Activated naive CD4-positive, alpha-beta T cell treated with anti-CD3 and anti-CD28 coated beads, Interleukin-2, amount 10 ng/mL, durations not matched to agents 7 days and 5 days (primary cell): ENCODE measurements at places on chromosomes 2 and 18.

GRCh38 chr2:41004700-41005099 lies 552.8 kb upstream of the SLC8A1 start:
- H3K27me3 ChIP-seq, result no peaks in the 10 kb centered on the region
- DNase-seq, result no peak
- H3K4me3 ChIP-seq, result no peak overlapping the region
- H3K36me3 ChIP-seq, result no peaks in the 10 kb centered on the region

DNA sequence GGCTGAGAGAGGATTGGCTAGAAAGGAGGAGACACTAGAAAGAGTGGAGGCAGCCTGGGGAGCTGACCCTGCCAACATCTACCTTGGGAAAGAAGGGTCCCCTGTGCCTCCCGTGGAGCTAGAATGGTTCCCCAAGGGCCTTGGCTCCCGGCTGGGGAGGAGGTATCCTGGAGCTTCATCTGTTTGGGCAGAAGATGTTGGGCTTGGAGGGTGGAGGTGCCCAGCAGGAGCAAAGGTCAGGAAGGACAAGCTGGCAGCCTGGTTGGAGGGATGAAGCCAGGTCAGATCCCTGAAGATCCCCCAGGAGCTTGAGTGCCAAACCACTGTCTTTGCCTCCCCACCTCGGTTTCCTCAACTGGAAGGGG lies 2.9 kb downstream of the ATP6V1B1 start:
- H3K36me3 ChIP-seq, result no peaks in the 10 kb centered on the region
- H3K4me3 ChIP-seq, result no peak overlapping the region
- peaks cover 50% of the 10 kb centered on the region for H3K27me3 ChIP-seq
- no peaks in the 10 kb centered on the region for H3K4me1 ChIP-seq
- H3K27ac ChIP-seq, result no peak overlapping the region
- no peak for DNase-seq

GRCh38 chr2:20351555-20352229 lies 1.0 kb upstream of the PUM2 start:
- DNase-seq, result no peak
- H3K4me3 ChIP-seq, result no peak overlapping the region
- H3K4me1 ChIP-seq, result peaks cover 26% of the 10 kb centered on the region
- no peaks in the 10 kb centered on the region for H3K27me3 ChIP-seq
- peaks cover 23% of the 10 kb centered on the region for H3K36me3 ChIP-seq

- H3K4me1 ChIP-seq, result peaks cover 13% of the 10 kb centered on the region
- H3K4me3 ChIP-seq, result no peak overlapping the region
- H3K27me3 ChIP-seq, result no peaks in the 10 kb centered on the region
Observed at GRCh38 chr2:60939622-60940021, 58.2 kb downstream of the REL start.

DNA sequence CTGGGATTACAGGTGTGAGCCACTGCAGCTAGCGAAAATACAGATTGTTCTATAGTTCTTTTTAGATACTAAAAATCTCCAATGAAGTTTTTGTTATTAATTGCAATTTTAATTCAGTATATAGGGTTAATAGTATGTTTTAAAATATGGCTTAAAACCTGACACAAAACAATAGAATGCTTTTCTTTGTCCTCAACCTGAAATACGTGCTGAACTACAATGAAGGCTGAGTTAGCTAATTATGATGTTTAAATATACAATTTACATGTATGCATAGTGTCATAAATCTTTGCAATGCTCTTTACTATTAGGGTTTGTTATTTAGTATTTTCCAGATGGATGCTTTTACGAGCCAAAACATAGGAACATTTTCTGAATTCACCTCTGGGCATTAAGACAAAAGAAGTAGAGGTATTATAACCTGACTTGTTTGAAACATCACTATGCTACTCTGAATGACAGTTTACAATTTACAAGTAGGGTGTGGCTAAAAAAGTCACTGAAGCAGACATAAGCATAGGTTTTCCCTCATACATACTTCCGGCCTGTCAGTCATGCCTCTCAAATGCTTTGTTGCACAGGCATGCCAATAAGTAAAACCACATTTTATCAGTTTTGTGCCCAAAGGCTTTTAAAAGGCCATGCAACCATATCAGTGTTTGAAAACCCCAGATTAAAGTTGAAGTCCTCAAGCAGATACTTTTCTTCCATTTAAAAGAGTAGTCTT lies 168.3 kb downstream of the OTX1 start:
- H3K36me3 ChIP-seq, result no peaks in the 10 kb centered on the region
- no peak overlapping the region for H3K4me3 ChIP-seq
- H3K27me3 ChIP-seq, result no peaks in the 10 kb centered on the region
- H3K4me1 ChIP-seq, result no peaks in the 10 kb centered on the region
- no peak overlapping the region for H3K27ac ChIP-seq

DNA sequence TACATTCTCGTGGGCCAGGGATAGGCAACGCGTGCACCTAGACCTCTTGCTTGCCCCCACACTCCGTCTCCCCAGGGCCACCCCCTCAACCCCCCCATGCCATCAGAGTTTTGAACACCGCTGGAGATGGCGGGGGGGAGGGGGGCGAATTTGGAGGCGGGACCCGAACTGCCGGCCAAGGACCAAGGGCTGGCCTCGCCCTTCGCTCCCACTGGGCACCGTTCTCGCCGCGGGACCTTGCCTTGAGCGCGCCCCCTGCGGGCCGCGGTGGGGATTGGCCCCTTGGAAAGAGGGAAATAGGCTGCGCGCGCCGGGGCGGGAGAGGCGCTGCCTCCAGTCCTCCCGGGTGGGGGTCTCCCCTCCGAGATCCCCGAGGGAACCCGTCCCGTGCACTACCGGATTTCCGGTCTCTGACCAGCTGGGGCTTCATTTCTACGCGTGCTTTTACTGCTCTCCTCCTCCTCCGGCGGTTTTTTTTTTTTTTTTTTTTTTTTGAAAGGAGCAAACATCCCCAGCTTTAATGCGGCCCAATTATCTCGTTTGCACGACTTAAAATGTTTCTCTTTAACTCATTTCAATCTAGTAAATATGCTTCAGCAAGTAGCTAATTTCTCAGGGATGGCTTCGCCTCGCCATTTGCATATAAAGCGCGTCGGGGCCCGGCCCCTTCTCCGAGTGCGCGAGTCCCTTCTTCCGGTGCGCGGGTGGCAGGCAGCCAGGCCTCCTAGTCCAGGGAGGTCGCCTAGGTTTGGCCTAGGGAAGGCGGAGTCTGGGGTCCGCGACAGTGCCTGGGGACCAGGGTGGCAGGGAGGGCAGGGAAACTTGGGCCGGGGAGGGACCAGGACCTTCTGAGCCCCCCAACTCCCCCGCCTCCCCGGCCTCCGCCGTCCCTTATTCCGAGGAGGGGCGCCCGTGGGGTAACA lies 10.0 kb upstream of the GBX2 start:
- H3K4me1 ChIP-seq, result peaks cover 7% of the 10 kb centered on the region
- no peaks in the 10 kb centered on the region for H3K36me3 ChIP-seq
- peak overlapping the region; percentile 35 for H3K4me3 ChIP-seq
- H3K27ac ChIP-seq, result peak overlapping the region; percentile 60

DNA sequence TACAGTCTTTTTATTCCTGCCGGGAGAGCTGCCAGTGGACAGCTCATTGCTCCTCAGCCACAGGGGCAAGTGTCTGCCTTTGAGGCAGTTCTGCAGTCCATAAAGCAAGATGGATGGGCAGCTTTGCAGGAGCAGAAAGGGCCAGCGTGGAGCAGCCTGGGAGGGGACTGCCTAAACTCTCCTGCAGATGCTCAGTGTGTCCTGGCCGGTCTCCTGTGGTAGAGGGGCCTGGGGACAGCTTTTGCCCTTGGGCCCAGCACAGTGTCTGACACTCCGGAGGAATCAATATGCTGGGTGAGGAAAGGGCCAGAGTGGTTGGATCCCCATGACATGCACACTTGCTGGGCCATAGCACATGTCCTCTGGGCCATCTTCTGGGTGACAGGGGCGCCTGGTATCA lies 65.7 kb upstream of the DAPL1 start:
- no peaks in the 10 kb centered on the region for H3K4me1 ChIP-seq
- H3K27me3 ChIP-seq, result peaks cover 8% of the 10 kb centered on the region
- H3K27ac ChIP-seq, result no peak overlapping the region
- no peak for DNase-seq
- no peaks in the 10 kb centered on the region for H3K36me3 ChIP-seq

- H3K4me1 ChIP-seq, result no peaks in the 10 kb centered on the region
- no peak overlapping the region for H3K4me3 ChIP-seq
- H3K27ac ChIP-seq, result no peak overlapping the region
- no peak for DNase-seq
Observed at GRCh38 chr18:22489704-22490103, 72.0 kb upstream of the CTAGE1 start.

DNA sequence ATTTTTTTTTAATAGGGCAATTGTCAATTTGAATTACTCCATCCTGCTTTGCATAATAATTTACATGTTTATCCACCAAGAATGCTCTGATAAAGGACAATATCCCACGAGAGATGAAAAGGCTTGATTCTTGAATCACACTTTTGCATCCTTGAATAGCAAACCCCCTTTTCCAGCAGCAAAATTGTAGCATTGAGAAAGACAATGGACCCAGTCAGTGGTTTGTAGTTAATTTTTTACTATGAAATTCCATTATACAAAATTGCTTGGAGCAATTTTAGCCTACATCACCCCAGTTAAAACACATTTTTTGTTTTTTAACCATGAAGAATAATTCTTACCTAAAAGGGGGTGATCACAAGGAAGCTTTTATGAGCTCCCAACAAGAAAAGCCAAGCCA lies 255.1 kb downstream of the RND3 start:
- H3K27me3 ChIP-seq, result no peaks in the 10 kb centered on the region
- H3K4me1 ChIP-seq, result no peaks in the 10 kb centered on the region
- H3K4me3 ChIP-seq, result no peak overlapping the region
- no peak for DNase-seq

- no peak for DNase-seq
- H3K27ac ChIP-seq, result no peak overlapping the region
- H3K36me3 ChIP-seq, result peaks cover under 1% of the 10 kb centered on the region
- H3K27me3 ChIP-seq, result peaks cover 63% of the 10 kb centered on the region
Observed at GRCh38 chr2:222315443-222316121, 16.8 kb upstream of the PAX3 start.

- H3K27me3 ChIP-seq, result no peaks in the 10 kb centered on the region
- H3K36me3 ChIP-seq, result no peaks in the 10 kb centered on the region
- H3K27ac ChIP-seq, result no peak overlapping the region
- no peaks in the 10 kb centered on the region for H3K4me1 ChIP-seq
Observed at GRCh38 chr2:238129166-238130010, 9.1 kb upstream of the KLHL30 start.

- no peaks in the 10 kb centered on the region for H3K4me1 ChIP-seq
- no peaks in the 10 kb centered on the region for H3K27me3 ChIP-seq
- no peak overlapping the region for H3K27ac ChIP-seq
- no peak for DNase-seq
- no peak overlapping the region for H3K4me3 ChIP-seq
- no peaks in the 10 kb centered on the region for H3K36me3 ChIP-seq
Observed at GRCh38 chr18:73407506-73407905, 539.7 kb upstream of the NETO1 start.
